H9 (cell line): ENCODE measurements at places on chromosomes 6 and 20.

- DNase-seq, result no peak
These were observed 4.2 kb downstream of the DUSP22 start for GRCh38 chr6:296151-297122.

DNA sequence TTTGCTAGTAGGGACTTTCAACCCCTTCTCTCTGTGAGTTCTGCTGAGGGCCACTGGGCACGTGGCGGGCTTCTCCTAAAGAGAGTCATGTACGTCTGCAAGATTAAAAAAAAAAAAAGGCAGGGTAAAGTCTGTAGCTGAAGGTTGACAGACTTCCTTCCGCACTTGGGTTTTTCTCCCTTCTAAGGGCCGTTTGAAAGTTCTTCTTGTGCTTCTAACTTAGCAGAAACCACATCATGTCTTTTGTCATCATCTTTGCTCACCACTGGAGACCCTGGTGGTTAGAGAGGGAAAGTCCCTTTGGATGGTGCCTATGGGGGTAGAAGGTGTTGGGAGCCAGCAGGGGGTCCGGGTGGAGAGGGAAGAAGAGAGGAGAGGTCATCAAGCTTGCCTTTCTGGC is 31.4 kb downstream of the PRDM1 start:
- DNase-seq, result no peak

DNA sequence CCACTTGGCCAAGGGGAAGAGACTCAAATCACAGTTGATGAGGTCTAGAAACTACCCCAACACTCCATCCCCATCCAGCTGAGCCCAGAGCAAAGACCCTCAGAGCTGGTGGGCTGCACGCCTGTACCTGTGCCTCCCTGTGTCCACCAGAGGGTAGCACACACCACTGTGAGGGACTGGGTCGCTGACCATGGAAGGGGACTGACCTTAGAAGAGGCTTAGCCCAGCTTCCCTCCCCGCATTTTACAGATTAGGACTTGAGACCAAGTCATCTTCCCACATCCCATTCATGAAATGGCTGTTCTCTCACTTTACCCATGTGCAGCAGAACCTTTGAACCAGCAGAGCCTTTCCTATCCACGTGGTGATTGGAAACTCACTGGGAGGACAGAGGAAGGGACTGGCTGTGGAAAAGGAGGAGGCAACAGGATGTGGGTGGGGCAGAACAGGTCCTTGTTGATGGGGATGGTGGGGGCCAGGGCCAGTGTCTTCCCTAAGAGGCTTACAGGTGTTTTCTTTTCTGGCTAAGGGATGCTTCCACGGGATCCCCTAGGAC is 44.3 kb downstream of the CPXM1 start:
- peak; percentile 79 for DNase-seq

DNA sequence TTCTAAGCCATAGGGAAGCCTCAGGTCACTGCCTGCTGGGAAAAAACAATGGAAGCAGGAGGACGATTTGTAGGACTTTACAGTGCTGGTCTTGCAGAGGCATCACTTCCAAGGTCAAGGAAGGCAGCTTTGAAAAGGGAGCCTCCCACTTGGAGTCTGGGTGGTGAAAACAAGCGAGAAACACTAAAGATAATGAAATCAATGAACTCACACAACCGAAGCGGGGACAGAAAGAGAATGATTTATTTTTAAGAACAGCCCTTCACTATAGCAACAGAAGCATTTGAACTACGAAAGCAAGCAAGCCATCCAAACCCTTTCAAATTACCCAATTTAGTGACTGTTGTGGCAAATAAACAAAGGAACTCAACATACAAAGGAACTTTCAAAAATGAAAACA is 227.5 kb downstream of the THBS2 start:
- no peak for DNase-seq

DNA sequence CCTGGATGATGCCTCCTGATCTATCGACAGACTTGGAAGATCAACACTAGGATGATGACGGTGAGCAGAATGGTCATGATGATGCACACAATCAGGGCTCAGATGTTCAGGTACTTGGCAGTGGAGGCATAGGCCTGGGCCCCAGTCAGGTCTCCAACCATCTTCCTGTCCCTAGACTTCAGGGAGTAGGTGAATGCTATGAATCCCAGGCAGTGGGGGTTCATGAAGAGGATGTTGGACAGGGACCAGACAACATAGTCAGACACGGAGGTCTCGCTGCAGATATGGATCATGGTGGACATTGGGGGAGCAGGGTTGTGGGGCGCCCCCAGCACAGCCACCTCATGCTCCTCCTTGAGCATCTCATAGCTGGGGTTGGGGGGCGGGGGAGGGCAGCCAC is 27.5 kb downstream of the HLA-F start:
- no peak for DNase-seq

- no peak for DNase-seq
These were observed 33.3 kb upstream of the SASH1 start for GRCh38 chr6:148309301-148309700.
